ENCODE measurements at places on chromosomes 1 and 21.

- no peak for DNase-seq
These were observed 9.7 kb upstream of the PPIE start for GRCh38 chr1:39729030-39729429.

- DNase-seq = no peak
These were observed 25.9 kb upstream of the PEF1 start for GRCh38 chr1:31670593-31670964.

- no peak for DNase-seq
These were observed 125.3 kb upstream of the DNAH14 start for GRCh38 chr1:224804220-224804619.

DNA sequence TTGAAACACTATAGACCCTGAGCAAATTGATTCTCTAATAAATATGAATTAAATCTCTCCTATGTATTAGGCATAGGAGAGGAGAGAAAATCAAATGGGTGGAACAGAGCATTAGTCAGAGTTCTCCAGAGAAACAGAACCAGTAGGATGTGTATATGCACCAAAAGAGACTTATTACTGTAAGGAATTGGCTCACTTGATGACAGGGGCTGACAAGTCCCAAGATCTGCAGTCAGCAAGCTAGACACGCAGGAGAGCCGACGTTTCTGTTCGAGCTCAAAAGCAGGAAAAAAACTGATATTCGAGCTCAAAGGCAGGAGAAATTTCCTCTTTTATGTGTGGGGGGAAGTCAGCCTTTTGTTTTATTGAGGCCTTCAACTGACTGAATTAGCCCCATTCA is 259.2 kb upstream of the KAZN start:
- no peak for DNase-seq

- no peak for DNase-seq
These were observed at the start of gene FCRL3 for GRCh38 chr1:157700732-157701131. TSS of gene FCRL3 (minus strand) at chr1:157700769. CDS start at chr1:157700489, 280 bp downstream.

DNA sequence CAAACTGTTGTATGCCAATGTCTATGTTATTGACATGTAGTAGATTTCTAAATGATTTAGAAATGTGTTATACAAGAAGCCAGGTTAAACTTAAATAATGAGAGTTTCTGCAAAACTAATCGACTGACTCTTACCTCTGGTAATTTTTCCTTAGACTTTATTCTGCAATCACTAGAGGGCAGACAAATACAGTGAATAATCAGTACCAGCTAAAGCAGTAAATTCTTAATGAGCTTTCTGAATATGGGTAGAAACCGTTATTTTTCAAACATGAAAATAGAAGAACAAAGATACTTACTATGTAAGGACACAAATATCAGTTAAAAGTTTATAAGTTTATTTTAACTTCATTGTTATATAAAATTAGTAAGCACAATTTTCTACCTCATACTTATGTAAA is 97.9 kb upstream of the RGS1 start:
- DNase-seq = no peak

DNA sequence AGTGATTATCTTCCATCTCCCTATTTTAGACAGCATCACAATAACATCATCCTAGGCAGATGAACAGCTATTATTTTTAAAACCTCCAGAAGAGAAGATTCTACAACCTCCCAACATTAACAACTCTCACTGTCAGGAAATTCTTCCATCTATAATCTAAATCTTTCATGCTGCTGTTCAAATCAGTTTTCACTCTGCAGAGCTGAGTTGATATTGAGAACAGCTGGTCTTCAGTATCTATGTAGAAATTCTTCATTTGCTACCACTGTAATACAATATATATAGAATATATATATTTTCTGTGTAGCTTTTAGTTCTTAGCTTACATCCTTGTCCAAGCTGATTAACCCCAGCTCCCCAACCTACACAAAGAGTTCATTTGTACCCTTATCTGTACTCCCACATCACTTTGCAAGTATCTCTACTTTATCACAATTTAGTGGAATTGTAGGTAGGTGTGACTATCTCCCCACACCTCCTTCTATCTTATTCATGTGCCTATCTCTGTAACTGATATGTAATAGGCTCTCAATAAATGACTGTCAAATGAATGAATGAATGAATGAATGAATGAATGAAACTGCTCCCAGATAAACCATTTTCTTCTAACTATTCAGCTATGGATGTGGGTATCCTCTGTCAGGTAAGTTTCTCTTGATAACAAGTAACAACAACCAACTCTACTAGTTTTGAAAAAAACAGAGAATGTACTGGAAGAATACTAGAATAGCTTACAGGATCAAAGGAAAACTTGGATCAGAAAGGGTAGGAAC is 37.4 kb upstream of the PKN2 start:
- DNase-seq = no peak

- no peak for DNase-seq
These were observed 2084.5 kb downstream of the MRPL39 start for GRCh38 chr21:23522751-23523150.

DNA sequence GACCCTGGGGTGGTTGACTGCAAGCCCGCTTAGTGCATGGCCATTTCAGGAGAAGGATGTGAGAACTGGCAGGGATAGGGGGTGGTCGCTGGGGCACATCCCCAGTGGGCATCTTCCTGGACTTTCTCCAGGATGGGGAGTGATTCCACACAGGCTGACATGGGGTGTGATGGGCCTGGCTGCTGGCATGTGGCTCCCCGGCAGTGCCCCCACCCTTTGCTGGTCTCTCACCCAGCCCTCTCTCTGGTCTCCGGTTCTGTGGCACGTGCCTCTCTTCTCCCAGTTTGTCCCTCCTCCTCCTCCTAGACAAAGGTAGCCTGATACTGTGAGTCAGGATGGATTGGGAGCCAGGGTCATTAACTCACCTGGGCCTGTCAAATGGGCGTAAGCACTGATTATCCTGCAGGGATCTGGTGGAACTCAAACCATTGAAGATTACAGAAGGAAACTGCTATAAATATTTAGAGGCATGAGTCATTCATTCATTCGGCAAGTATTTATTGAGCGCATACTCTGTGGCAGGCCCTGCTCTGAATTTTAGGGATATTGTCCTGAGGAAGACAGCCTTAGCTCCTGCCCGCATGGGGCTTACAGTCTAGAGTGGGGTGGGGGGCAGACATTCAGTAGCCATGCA is 23.6 kb upstream of the EPS8L3 start:
- DNase-seq = no peak

DNA sequence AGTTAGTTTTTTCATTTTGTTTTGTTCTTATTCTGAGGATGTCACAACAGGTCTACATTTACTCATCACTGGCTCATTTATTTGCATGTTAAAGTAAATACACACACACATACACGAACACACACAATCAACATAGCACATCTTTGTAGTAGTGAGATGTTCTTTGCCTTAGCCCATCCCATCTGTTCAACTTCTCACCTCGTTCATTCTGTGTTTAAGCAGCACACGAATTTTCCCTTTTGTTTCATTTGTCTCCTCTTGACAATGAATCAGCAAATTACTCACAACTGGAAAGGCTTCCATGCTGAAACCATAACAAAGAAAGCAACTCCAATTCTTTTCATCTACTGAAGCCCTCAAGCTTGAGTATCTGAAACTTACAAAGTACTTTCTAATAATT is 133.3 kb upstream of the CHRM3 start:
- no peak for DNase-seq

DNA sequence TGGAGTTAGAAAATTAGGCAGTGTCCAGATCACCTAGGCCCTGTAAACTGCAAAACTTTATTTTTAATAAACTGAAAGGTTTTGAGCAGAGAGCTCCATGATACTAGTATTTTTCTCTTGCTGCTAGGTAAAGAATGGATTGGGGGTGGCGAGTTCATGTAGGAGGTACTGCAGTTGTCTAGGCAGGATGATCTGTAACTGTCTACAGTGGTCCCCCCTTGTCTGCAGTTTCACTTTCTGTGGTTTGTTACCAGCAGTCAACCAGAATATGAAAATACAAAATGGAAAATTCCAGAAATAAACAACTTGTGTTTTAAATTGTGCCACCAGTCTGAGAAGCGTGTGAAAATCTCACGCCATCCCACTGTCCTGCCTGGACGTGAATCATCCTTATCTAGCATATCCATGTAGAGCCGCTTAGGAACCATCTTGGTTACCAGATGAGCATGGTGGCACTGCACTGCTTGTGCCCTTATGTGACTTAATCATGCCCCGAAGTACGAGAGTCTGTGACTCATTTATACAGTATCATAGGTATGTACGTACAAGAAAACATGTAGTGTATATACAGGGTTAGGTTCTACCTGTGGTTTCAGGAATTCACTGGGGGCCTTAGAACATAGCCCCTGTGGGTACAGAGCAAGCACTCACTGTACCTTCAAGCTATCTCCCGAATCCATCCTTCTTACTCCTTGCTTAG is 94.2 kb downstream of the AHCTF1 start:
- no peak for DNase-seq

DNA sequence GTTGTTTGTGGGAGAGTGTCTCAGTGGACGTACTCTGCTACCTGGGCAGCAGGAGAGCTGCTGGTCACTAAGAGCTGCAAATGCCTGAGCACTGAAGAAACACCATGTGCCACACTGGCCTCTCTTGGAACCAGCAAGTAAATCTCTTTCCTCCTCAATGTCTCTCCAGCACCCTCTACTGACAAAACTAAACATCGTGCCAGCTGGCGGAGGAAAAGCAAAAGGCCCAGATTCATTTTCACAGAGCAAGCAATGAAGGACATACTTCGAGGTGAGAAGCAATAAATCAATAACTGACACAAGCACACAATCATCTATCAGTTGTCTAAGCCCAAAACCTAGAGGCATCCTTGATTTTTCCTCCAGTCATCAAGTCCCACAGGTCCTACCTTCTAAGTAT is 78.1 kb downstream of the RERE start:
- DNase-seq = no peak

- DNase-seq = no peak
These were observed 46.7 kb upstream of the PTBP2 start for GRCh38 chr1:96674915-96675314.

DNA sequence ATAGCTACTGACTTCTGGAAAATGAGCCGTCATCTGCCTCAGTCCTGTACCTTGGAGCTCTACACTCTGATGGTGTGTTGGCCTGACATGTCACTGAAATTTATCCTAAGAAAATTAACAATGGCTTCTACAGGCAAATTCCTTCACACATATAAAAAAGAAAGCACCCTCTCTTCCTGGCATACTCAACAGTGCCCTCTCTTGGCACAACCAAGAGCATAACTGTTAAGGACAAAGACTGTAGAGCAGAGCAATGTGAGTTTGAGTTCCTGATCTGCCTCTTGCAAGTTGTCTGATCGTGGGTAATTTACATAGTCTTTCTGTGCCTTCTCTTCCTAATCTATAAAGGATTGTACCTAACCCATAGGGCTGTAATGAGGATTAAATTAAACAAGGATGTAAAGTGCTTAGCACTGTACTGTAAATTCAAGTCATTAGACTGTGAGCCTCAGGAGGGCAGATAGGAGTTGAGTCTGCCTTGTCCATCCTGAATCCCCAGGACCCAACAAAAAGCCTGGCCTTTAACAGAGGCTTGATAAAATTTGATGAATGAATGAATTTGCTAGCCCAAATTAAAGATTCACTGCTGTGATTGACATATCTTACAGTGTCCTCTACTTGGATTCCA is 83.5 kb downstream of the SYF2 start:
- no peak for DNase-seq

- DNase-seq = no peak
These were observed 1060.4 kb upstream of the TMPRSS15 start for GRCh38 chr21:19463966-19464365.

DNA sequence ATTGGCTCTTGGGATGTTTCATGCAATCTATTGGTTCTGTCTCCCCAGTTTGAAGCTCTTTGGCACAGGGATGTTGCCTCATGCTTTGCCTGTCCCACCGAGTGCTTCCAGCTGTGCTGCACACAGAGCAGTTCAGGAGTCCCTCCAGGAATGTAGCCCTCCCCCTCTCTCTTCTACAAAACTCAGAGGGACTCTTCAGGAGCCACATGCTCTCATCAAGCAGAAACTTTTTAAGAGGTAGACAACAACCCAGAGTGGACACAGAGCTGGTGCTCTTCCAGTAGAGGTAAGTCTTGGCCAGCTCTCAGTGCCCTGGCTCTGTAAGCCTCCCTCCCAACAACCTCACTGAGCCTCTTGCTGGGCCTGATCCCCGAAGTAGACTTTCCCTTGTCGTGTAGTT is 11.6 kb upstream of the ZNF697 start:
- DNase-seq = no peak

DNA sequence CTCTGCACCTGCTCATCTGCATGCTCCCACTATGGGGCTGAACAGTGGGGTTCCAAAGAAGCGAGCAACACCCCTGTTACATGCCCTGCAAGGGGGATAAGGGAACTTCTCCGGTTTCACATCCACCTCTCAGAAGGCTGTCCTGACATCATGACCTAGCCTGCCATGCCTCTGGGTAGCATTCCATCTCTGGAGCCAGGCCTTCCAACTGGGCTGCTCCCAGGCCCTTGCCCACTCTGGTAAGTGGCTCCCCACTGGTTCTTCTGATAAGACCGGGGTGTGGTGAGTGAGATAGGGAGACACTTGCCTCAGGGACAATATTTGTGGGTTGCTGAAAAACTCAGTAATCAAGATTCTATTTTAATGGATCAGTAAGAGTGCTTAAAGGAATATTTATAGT is 57.8 kb downstream of the KCNJ15 start:
- no peak for DNase-seq

- no peak for DNase-seq
These were observed 87.1 kb downstream of the FGGY start for GRCh38 chr1:59383963-59384362.

- DNase-seq = no peak
These were observed 8.6 kb downstream of the ITGB2 start for GRCh38 chr21:44912158-44912473.

- DNase-seq = peak; percentile 70
These were observed 4.0 kb upstream of the LACTBL1 start for GRCh38 chr1:22976461-22977243.

DNA sequence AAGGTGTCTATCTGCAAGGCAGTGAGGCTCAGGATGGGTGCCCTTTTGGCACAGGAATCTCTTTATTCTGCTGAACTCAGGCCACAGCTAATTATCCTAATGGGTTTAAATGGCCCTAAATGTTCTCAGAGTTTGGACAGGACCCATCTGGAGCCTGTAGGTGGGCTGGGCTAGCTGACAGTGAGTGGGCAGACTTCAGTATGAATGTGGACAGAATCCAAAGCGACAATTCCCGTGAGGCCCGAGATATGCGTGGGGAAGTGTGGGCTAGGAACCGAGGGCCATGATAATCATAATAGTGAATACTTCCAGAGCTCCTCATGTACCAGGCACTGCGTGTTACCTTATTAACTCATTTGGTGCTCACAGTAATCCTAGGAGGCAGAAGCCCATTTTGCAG is 165.3 kb downstream of the GRIK3 start:
- DNase-seq = no peak

DNA sequence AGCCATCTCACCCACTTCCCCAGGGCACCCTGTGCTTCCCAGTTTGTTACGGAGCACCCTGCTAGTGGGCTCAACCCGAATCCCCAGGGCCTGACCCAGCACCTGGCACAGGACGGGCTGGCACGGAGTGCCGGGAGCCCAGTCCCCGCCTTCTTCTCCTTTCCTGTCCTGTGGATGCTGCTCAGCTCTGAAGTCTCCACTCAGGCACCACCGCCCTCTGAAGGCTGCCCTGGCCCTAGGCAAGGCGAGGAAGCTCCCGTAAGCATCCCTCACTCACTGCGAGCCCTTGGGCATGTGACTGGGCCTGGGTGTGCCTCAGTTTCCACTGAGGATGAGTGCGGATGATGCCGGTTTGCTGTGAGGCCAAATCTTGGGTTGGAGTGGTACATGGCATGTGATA is 21.8 kb downstream of the SLC1A7 start:
- no peak for DNase-seq

GRCh38 chr1:223229756-223230155 is 86.7 kb upstream of the TLR5 start:
- no peak for DNase-seq

GRCh38 chr1:229621663-229622062 is 4.3 kb downstream of the TAF5L start:
- DNase-seq = no peak

- DNase-seq = no peak
These were observed 10.2 kb downstream of the BMP8A start for GRCh38 chr1:39501666-39502065.

Data from DMS 273 treated with DMSO at 0.1 percent for 48 hours (cell line).